ENCODE measurements at places on chromosomes 5 and 9.

GRCh38 chr5:68370196-68370595, 154.6 kb downstream of the PIK3R1 start:
- no peak for DNase-seq

DNA sequence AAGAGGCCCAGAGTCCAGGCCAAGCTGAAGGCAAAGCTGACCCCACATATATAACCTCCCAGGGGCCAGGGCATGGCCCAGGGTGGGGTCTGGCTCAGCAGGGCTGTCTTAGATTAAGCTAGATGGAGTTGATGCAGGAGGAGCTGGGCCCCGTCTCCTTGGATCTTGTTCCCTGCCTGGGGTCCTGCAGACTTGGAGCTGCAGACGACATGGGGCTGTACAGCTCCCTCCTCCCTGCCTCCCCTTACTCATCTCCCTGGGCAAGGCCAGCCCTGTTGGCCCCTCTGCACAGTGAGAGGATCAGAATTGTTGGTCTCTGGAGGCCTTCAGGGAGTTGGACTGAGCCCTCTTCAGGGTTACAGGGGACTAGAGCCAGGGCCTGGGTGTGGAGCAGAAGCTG, 134.9 kb downstream of the RGS3 start:
- DNase-seq = no peak

GRCh38 chr9:125460883-125461635, 199.4 kb downstream of the GAPVD1 start:
- no peak for DNase-seq

- DNase-seq = no peak
Observed at GRCh38 chr9:85040146-85040545, 370.6 kb downstream of the NTRK2 start.

DNA sequence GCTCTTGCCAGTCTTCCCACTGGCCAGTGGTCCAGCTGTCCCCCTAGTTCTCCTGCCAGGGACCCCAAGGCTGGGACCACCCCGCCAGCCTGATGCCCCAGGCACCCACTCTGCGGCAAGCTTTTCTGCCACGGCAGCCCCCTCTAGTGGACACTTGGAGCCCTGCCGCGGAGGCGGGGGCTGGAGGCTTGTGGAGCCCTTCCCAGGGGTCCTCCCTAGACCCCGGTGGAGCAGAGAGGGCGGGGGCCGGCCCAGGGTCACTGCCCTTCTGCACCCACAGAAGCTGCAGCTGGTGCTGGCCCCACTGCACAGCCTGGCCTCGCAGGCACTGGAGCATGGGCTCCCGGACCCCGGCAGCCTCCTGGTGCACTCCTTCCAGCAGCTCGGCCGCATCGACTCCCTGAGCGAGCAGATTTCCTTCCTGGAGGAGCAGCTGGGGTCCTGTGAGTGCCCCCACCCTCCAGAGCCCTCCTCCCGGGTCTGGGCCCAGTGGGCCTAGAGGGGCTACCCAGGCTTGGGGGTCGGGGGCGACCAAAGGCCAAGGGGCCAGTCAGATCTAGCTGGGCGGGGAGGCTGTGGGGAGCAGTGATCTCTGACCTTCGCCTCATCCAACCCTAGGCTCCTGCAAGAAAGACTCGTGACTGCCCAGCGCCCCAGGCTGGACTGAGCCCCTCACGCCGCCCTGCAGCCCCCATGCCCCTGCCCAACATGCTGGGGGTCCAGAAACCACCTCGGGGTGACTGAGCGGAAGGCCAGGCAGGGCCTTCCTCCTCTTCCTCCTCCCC, 9.1 kb downstream of the EGFL7 start:
- no peak for DNase-seq

DNA sequence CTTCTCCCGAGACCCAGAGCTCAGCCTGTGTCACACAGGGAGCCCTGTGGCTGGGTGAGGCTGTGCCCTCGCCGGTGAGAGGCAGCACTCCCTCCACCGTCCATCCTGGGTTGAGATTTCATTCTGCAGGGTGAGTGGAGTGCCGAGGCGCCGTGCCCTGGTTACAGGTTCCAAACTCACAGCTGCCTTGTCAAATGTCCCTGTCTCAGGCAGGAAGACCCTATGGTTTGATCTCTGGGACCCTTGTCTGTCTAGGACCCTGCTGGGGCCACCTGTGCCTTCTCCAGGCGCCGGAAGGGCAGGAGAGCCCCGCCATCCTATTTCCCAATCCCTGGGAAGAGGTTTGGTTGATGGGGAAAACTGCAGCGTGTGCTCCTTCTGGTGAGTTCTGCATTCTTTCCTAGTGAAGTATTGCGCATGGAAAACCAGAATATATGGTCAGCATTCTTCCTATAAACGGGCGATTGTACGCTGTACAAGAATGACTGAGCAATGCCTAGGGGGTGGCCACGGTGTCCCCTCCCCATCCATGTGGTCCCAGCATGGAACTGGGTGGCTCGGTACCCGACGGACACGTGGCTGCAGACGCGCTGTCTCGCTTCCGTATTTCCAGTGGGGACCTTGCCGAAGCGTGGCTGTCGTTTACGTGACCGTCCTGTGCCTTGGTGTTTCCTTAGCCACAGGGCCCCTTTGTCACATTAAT, 95.9 kb upstream of the COL5A1 start:
- DNase-seq = no peak

- DNase-seq = no peak
Observed at GRCh38 chr5:138139781-138140090, 508 bp upstream of the NME5 start.

Data from NCI-H2081 (cell line).